COR-L47 (cell line): ENCODE measurements at places on chromosomes 13 and 19.

DNA sequence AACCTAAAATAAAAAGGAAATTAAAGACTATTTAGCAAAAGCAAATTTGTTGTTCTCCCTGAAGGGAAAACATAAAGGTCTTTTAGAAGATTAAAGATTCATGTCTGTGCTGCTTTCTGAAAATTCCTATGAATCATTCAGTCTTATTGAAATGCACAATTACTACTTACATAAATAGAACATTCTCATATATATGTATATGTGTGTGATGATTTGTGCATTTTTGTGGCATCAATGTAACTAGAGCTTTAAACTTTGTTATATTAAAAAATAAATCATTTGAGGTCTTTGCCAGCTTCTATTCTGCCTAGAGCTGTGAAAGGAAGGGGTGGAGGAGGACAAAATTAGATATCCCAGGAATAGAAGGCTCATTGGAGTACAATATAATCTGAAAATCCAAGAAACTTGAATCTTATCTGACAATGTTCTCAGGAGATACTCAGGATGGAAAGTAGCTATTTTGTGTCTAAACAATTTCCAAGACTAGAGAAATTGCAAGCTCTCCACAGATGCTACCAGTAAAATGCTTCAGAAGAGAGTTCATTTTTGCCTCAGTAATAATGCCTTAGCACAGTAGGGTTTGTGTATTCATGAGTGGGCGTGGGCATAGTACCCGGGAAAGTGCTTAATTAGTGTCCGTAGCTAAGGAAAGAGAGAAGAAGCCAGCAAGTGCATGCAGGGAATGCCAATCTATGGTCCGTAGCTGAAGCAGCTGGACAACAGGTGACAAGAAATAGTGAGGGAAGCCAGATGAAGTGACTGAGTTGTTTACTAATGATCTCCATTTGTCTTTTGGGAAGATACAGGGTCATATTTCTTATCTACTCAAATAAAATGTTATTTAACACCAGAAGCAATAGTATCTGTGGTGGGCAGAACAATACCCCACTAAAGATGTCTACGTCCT lies 395.5 kb upstream of the NBEA start:
- no peak for DNase-seq

GRCh38 chr19:47445937-47446402 lies 25.7 kb downstream of the SLC8A2 start:
- peak; percentile 68 for DNase-seq

DNA sequence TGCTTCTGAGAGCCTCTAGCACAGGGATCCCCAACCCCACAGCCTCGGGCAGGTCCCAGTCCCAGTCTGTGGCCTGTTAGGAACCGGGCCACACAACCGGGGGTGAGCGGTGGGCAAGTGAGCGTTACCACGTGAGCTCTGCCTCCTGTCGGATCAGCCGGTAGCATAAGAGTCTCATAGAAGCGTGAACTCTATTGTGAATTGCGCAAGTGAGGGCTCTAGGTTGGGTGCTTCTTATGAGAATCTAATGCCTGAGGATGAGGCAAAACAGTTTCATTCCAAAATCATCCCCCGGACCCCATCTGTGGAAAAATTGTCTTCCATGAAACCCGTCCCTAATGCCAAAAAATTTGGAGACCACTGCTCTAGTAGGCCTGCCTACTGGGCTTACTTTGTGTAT lies 87.0 kb upstream of the UBL3 start:
- no peak for DNase-seq

DNA sequence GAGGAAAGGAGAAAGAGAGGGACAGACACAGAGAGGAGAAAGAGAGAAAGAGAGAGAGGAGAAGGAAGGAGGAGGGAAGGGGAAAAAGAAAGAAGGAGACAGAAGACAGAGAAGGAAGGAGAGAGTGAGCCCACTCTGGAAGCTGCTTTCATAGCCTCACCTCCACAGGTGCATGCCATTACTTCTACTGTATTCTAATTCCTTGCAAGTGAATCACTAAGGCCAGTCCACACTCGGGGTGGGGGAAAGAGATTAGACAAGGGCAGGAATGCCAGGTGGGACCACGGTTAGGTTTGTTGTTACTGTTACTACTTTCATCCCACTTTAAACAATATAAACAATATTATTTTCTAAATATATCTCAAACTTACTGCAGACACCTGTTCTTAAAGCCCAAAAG lies 684.5 kb upstream of the ARGLU1 start:
- no peak for DNase-seq

DNA sequence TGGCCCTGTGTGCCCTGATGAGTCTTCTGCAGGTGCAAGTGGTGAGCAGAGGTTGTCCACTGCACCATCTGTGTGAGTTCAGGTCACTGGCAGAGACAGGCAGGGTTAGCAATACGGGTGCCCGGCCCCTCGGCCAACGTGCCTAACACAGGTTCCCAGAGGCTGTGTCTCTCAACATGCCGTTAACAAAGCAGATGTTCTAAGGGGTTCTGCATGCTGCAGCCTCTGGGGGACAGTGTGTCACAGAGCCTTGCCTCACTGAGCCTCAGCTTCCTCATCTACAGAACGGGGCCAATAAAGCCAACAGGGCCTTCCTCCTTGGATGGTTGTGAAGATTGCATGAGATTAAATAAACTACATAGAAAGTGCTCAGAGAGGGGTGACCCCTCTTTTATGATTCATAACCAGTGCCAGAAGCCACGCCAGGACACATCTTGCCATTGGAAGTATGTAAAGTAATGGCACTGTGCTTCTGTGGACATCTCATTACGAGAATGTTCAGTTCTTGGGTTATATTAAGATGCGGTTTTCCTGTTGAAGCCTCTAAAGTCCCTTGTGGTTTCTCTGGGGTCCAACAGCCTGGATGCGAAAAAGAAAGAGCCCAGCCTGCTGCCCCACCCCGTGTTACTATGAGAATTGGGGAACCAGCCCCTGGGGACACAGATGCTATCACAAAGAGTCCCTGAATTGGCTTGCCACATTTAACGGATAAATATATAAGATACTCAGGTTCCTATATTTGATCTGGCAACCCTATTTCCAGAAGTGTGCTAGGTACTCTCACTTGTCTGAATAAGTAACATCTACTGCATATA lies 11.2 kb upstream of the ARHGEF18 start:
- no peak for DNase-seq

- no peak for DNase-seq
These were observed 322.9 kb upstream of the SPRY2 start for GRCh38 chr13:80663788-80664187.
